ENCODE measurements at places on chromosomes 1 and 21.
A peak's percentile ranks its signal among the peaks of the same experiment; 100 is the strongest.

DNA sequence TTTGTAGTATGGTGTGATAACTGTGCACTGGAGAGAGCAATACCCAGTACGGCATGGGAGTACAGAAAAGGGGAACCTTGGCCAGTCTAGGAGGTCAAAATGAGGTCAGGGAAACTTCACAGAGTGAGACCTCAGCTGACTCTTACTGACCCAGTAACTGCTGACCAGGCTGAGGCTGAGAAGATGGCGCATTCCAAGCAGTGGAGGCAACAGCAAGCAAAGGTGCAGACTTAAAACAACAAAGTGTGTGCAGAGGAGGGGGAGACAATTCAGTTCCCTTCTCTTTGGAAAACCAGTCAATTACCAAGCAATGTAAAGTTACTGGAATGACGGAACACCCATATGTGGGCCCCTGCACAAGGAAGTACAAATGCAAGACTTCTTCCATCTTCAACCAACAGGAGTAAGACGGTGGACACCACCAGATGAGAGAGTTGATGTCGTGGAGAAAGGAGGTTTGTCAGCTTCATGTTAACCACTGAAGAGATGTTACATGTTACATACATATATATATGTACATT is 54.6 kb upstream of the PRDX6 start:
- DNase-seq, result no peak

GRCh38 chr1:48200166-48200900 is 22.2 kb upstream of the SLC5A9 start:
- DNase-seq, result no peak

DNA sequence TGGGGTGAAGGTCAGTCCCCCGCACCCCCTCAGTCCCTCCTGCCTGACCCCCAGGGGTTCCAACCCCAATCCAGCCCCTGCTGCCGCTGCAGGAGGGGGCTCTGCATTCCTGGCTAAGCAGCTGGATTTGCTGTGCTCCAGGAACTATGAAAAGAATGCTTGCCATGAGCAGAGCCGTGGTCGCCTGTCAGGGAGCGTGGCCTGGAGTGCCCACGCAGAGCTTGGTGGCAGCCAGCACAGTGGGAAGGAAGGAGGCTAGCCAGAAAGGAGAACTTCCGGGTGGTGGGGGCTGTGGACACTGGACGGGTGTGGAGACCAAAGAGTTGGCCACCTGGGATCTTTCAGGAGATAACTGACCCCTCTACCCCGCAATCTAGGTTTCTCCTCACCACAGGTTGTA is 5.6 kb downstream of the COL8A2 start:
- DNase-seq, result peak; percentile 70

GRCh38 chr1:200131551-200132125 is 104.1 kb downstream of the NR5A2 start:
- no peak for DNase-seq

- no peak for DNase-seq
Measured at GRCh38 chr1:174812656-174813055, 187.1 kb upstream of the CACYBP start.

GRCh38 chr1:119367432-119368124 is 1.0 kb upstream of the HAO2 start:
- peak; percentile 79 for DNase-seq

DNA sequence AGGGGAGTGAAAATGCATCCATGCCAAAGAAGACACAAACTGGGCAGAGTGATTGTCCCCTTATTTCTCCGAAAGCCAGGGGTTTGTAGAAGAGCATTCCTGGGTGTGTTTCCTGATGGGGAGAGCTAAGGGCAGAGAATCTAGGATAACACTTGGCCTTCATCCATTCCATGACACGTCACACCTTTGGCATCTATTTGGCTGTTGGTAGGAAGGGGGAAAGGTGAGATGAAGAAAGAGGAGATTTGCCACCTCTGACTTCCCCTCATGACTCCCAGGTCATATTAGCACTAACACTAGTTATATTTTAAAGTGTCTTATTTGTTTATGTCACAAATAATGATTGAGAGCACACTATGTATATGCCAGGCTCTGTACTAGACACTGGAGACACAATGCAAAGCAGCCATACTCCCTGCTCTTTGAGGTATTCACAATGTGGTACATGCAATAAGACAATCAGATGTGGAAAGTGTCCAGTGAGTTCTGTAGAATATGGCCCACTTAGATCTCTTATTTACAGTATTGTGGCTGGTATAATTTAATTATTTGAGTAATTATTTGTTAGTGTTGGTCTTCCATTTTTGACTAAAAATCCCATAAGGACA is 54.5 kb upstream of the GADD45A start:
- DNase-seq, result no peak

DNA sequence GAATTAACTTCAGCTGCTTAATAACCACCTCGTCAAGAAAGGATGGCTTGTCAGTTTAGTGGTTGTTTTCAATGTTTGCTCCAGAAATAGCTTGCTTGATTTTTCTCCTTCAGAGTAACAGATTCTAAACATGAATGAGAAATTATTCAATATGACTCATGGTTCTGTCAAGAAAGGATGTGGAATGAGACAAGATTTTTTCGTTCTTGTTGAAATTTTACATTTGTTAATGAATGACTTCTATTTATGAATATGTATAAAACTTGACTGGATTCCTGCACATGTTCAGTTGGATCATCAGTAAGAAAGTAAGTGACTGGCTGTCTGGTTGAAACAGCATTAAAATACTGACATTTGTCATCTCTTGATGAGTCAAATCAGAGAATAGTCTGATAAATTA is 38.3 kb downstream of the IFI44 start:
- DNase-seq, result peak; percentile 44

DNA sequence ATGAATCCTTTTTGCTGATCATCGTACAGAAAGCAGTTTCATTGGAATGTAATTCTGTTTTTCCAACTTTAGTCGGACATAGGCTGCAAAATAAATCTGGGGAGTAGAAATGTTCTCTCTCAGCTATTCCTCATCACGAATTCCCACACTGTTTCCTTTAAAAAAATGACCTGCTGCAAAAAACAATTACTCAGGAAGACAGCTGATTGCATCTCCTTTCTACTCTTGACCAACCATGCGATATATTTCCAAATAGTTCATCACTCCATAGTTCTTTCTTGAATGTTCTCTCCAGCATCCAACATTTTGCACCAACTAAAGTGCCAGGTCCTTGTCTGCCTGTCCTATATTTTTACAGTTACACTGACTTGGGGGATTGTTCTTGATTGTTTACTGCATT is 96.4 kb downstream of the S1PR1 start:
- DNase-seq, result no peak

DNA sequence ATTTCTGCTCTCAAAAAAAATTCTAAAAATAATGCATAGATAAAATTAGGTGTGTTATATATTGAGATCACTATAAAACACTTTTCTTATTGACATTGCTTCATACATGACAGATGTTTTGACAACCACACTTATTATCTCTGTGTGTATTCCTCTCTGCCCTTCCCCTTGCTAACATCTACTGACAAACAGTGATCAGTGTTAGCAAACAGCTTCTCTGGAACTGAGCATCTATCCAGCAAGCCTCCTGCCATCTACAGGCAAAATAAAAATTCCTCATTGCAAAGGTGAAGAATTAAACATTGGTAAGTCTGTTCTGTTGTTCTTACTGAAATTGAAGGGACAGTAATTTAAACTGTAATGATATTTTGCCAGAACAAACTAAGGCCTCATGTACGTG is 2153.9 kb downstream of the NCAM2 start:
- DNase-seq, result no peak

DNA sequence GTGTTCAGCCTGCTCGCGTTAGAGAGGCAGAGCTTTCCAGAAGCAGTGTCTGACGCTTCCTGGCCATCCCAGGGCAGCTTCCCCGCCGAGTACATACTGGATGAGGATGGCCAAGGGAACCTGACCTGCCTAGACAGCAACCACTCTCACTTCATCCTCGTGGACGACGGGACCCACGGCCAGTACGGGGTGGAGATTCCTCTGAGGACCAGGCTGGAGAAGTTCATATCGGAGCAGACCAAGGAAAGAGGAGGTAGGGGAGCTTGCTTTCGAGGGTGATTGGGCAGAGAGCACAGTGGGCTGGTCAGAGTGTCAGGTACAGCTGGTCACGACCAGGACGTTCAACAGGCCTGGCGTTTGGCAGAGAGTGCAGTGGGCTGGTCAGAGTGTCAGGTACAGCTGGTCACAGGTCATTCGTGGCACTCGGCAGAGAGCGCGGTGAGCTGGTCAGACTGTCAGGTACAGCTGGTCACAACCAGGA is 22.4 kb downstream of the TRPM2 start:
- no peak for DNase-seq

DNA sequence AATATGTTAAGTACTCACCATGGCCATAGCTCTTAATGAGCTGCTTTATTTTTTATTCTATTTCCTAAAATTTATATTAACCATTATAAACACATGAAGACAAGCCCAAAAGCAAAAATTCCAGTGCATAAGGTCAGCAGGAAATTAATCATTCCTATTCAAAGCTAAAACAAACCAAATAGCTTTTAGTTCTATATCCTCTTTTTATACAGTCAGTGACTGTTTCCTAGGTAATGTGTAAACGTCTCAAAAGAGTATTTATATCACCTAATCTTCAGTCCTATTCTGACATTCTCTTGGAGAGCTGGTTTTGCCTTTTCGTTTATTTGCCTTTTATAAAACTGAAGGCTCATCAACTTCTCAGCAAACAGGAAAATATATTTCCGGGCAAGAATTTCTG is 4.2 kb downstream of the GOLPH3L start:
- DNase-seq, result no peak

DNA sequence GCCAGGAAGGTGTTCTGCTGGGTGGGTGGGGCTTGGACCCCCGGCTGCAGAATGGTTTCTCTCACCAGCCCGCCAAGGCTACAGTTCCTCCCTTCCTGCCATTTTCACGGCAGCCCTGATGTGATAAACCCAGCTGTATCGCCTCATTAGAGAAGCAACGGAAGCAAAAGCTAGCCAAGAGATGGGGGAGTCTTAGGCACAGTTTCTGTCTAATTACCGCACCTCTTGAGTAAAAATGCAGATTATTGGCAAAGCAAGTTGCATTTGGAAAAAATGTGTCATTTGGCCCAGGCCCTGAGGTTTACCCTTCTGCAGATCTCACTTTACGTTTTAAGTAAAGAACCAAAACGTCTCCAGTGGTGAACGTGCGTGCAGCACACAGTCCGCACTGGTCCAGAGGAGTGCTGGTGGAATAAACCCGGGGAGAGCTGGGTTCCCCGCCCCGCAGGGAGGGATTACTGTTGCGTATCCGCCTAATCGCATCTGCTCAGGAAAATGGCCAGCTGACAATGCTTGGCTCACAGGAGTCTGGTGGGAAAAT is 109.9 kb downstream of the GALNT2 start:
- no peak for DNase-seq

GRCh38 chr1:185825556-185825955 is 91.4 kb downstream of the HMCN1 start:
- DNase-seq, result peak; percentile 29

DNA sequence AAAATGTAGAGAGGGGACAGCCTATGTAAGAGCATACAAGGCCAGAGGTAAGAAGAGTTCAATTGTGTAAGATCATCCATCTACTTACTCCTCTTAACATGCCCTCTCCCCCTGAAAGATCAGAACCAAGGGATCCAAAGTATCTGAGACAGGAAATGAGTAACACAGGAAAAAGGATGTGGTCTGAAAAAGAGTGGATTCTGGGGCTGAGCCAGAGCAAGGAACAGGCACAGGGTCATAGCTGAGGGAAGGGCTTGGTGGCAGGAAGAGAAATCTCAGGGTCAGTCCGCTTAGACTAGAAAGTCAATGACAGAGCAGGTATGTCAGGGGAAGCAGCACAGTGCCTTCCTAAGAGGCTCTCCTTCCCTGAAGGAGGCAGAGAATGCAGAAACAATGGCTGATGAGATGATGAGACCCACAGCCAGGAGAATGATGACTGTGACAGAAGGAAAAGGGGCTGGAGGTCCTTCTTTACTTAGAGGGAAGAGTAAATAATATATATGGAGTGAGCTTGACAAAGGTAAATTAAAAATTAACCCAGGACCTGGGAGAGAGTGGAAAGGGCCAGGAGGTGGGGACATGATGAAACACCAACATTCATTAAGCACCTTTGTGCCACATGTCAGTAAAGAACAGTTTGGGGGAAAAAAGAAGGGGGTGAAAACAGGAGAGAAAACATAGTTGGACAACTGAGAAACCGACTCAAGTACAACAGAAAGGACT is 26.2 kb upstream of the A3GALT2 start:
- peak; percentile 75 for DNase-seq

Measured in adipocyte (in vitro differentiated cells).